Upper lobe of left lung (tissue), 6 donors: ENCODE measurements at places on chromosomes 2 and 18. TPM values are rescaled to one million over a fixed set of nuclear protein-coding genes. Genes with fewer than 3 reads are reported as not detected.

- no peaks in the 10 kb centered on the region for H3K27me3 ChIP-seq
- no peaks in the 10 kb centered on the region for H3K4me1 ChIP-seq
- no peak for DNase-seq
Measured at GRCh38 chr18:73961804-73962203, 185.8 kb downstream of the FBXO15 start.

The PLEK gene
- total RNA-seq, result 45.6 TPM

The DHRS9 gene
- total RNA-seq, result 24.2 TPM

The CTAGE1 gene
- total RNA-seq, result not detected

The REG3A gene
- not detected for total RNA-seq

DNA sequence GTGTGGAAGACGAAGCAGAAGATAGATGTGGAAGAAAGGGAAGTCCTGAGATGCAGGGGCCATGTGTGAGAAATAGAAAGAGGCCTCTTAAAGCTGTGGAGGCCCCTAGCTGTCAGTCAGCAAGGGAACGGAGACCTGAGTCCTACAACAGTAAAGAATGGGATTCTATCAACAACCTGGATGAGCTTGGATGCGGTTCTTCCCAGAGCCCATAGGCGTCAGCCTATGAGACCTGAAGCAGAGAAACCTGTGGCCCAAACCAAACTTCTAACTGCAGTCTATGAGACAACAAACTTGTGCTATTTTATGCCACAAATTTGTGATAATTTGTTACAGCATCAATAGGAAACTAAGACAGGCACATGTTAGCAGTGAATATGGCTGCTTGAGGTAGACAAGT lies 583.7 kb downstream of the ADCYAP1 start:
- H3K4me3 ChIP-seq, result no peak overlapping the region
- no peaks in the 10 kb centered on the region for H3K27me3 ChIP-seq
- no peaks in the 10 kb centered on the region for H3K36me3 ChIP-seq
- H3K27ac ChIP-seq, result no peak overlapping the region
- no peak for DNase-seq
- H3K4me1 ChIP-seq, result no peaks in the 10 kb centered on the region

DNA sequence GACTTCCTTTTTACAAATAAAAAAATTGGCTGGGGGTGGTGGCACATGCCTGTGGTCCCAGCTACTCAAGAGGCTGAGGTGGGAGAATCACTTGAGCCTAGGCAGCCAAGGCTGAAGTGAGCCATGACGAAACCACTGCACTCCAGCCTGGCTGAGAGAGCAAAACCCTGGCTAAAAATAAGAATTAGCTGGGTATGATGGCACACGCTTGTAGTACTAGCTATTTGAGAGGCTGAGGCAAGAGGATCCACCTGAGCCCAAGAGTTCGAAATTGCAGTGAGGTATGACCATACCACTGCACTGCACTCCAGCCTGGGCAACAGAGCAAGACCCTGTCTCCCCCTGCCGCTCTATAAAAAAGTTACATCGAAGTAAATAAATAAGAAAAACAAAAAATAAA lies 33.7 kb downstream of the GFPT1 start:
- no peak overlapping the region for H3K27ac ChIP-seq
- no peak for DNase-seq
- H3K36me3 ChIP-seq, result peaks cover 30% of the 10 kb centered on the region
- H3K4me1 ChIP-seq, result no peaks in the 10 kb centered on the region
- H3K4me3 ChIP-seq, result no peak overlapping the region
- no peaks in the 10 kb centered on the region for H3K27me3 ChIP-seq

DNA sequence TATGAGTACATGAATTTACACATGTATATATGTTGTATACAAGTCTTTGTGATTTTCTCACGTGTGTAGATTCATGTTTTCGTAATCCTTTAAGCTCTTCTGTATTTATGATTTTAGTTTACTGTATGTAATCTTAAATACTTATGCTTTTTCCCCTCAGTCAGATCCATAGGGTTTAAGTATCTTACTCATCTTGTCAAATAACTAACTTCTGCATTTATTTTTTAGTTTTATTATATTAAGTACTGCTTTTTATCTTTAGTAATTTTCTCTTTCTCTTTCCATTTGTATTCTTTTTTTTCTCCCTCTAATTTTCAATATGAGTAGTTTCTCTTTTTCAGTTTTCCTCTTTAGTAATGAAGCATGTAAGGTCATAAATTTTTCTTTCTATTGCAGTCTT lies 179.4 kb downstream of the LCLAT1 start:
- no peak for DNase-seq
- no peaks in the 10 kb centered on the region for H3K4me1 ChIP-seq
- no peak overlapping the region for H3K4me3 ChIP-seq
- H3K36me3 ChIP-seq, result no peaks in the 10 kb centered on the region

DNA sequence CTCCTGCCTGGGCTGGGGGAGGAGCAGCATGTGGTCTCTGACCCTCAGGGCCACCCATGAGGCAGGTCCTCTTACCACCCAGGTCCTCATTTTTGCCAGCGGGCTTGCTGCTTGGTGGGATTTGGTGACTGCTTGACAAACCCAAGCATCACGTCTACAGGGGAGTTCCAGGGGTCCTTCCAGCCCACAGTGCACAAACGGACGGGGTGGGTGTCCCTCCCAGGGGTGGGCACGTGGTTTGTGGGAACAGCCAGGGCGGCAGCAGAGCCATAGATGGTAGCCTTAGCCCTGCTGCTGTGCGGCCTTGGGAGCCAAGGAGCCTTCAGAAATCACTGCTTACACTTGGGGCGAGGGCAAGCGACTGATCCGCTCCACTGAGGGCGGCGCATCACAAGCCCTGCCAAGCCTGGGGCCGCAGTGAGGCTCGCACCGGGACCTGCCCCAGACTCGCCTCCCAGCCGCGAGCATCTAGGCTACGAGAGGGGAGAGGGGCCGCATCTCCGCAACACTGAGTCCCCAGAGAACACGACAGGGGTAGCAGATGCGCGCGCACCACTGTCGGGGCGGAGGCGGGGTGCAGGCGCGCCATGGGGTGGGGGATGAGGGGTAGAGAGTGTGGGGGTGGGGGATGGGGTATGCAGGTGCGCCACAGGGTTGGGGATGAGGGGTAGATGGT lies 36.9 kb downstream of the SNED1 start:
- no peak for DNase-seq
- H3K4me1 ChIP-seq, result peaks cover 13% of the 10 kb centered on the region
- no peak overlapping the region for H3K27ac ChIP-seq
- no peaks in the 10 kb centered on the region for H3K27me3 ChIP-seq

- DNase-seq, result no peak
- no peaks in the 10 kb centered on the region for H3K27me3 ChIP-seq
- H3K36me3 ChIP-seq, result no peaks in the 10 kb centered on the region
- no peak overlapping the region for H3K4me3 ChIP-seq
- no peak overlapping the region for H3K27ac ChIP-seq
- H3K4me1 ChIP-seq, result peaks cover 18% of the 10 kb centered on the region
Measured at GRCh38 chr18:3002732-3003131, 10.2 kb downstream of the LPIN2 start.

- no peaks in the 10 kb centered on the region for H3K36me3 ChIP-seq
- no peak for DNase-seq
- H3K27ac ChIP-seq, result peak within 1 kb of the TSS; percentile 78
- H3K4me3 ChIP-seq, result peak within 1 kb of the TSS; percentile 42
- H3K4me1 ChIP-seq, result peaks cover 23% of the 10 kb centered on the region
Measured at GRCh38 chr2:6877402-6878304, at the start of gene RSAD2. RSAD2 (plus strand) TSS chr2:6877777; CDS start chr2:6877801, 24 bp downstream.

GRCh38 chr18:69935319-69936190 lies 12.1 kb downstream of the CD226 start:
- no peaks in the 10 kb centered on the region for H3K27me3 ChIP-seq
- no peaks in the 10 kb centered on the region for H3K36me3 ChIP-seq
- no peak overlapping the region for H3K27ac ChIP-seq
- no peak overlapping the region for H3K4me3 ChIP-seq
- no peaks in the 10 kb centered on the region for H3K4me1 ChIP-seq
- peak; percentile 39 for DNase-seq

GRCh38 chr18:36539674-36540231 lies 242.2 kb downstream of the FHOD3 start:
- no peaks in the 10 kb centered on the region for H3K36me3 ChIP-seq
- H3K4me3 ChIP-seq, result no peak overlapping the region
- no peaks in the 10 kb centered on the region for H3K27me3 ChIP-seq
- H3K27ac ChIP-seq, result no peak overlapping the region
- no peak for DNase-seq

GRCh38 chr2:2662037-2662846 lies 331.2 kb upstream of the MYT1L start:
- H3K4me1 ChIP-seq, result no peaks in the 10 kb centered on the region
- no peak for DNase-seq
- H3K36me3 ChIP-seq, result no peaks in the 10 kb centered on the region
- no peaks in the 10 kb centered on the region for H3K27me3 ChIP-seq

DNA sequence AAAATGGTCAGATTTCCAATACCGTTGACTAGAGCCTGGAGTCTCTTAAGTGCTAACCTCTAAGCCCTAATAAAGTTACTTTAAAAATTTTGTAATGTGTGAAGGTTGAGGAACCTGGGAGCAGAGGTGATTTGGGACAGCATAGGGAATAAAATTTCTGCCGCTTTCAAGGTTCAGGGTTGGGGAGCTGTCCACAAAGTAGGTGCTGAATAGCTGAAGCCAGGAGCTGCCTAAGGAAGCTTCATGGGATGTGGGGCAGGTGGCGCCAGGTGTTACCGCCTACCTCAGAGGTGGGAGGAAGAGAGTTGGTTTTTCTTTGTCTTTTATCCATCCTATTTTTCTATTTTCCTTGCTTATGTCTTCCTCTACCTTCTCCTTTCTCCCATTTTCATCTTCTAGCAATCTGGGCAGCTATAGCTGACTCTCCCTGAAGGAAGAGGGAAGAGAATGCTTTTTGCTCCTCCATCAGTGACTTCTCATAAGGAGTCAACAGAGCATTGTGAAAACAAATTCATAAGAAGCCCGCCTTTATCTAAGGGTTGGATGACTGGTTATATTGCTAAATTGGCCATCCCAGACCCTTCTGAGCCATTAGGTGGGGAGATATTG lies 178.7 kb downstream of the CLIP4 start:
- no peaks in the 10 kb centered on the region for H3K4me1 ChIP-seq
- no peak overlapping the region for H3K27ac ChIP-seq
- no peaks in the 10 kb centered on the region for H3K27me3 ChIP-seq
- H3K4me3 ChIP-seq, result no peak overlapping the region

- no peak for DNase-seq
- no peaks in the 10 kb centered on the region for H3K27me3 ChIP-seq
- H3K4me3 ChIP-seq, result no peak overlapping the region
- H3K4me1 ChIP-seq, result no peaks in the 10 kb centered on the region
Measured at GRCh38 chr2:223203971-223204929, 152.3 kb downstream of the KCNE4 start.

The POTEC gene
- total RNA-seq, result not detected

DNA sequence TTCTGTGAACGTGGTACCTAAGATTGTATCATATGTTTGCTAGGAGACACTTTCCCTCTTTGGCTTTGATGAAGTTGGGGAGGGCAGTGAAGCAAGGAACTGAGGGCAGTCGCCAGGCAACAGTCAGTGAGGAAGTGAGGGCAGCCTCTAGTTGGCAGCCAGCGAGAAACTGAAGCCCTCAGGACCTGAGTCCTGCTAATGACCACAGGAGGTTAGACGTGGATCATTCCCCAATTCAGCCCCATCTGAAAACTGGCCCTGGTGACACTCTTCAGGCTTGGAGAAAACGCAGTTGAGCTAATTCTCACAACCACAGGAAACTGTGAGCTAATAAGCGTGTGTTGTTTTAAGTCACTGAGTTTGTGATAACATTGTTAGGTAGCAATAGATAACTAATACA lies 84.5 kb upstream of the REG3G start:
- H3K27me3 ChIP-seq, result no peaks in the 10 kb centered on the region
- H3K4me1 ChIP-seq, result no peaks in the 10 kb centered on the region
- no peak for DNase-seq
- H3K4me3 ChIP-seq, result no peak overlapping the region
- no peak overlapping the region for H3K27ac ChIP-seq

- no peak overlapping the region for H3K27ac ChIP-seq
- H3K4me3 ChIP-seq, result no peak overlapping the region
- peaks cover 19% of the 10 kb centered on the region for H3K36me3 ChIP-seq
- H3K27me3 ChIP-seq, result no peaks in the 10 kb centered on the region
Measured at GRCh38 chr2:216119986-216120385, 10.8 kb downstream of the XRCC5 start.

The PLGLB2 gene
- 0.44 TPM for total RNA-seq

The DRC1 gene
- total RNA-seq, result 4.1 TPM

The VIT gene
- total RNA-seq, result 0.54 TPM

- no peak for DNase-seq
- H3K27ac ChIP-seq, result no peak overlapping the region
- no peak overlapping the region for H3K4me3 ChIP-seq
Measured at GRCh38 chr2:86226636-86227520, 27.6 kb downstream of the MRPL35 start.

The RTP5 gene
- total RNA-seq, result 0.69 TPM

The EMILIN1 gene
- total RNA-seq, result 158 TPM

DNA sequence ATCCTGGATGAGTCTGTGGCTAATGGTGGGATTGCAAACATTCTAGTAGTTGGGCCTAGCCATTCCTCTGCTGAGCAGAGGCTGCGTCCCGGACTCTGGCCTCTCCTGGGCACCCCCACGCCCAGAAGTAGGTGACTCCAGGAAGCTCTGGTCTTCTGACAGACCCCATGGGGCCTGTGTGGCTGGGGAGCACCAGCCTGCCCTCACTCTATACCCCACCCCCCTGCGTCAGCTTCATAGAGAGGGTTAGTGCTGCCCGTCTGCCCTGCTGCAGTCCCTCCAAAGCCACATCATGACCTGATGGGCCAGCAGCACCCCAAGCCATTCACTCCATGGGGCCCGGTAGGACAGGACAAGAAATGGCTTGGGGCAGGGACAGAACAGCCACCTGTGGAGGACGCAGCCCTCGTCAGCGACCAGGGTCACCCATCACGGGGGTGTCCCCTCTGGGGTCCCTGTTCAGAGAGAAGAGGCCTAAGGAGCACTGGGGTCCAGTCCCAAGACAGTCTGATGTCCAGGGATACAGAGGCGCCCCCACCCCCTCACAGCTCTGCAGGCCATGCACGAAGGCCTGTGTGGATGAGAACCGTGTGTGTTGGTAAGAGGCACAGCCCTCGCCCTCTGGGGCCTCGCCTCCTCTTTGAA lies 238.3 kb downstream of the ATAD2B start:
- no peak overlapping the region for H3K27ac ChIP-seq
- H3K27me3 ChIP-seq, result no peaks in the 10 kb centered on the region
- no peak overlapping the region for H3K4me3 ChIP-seq

- DNase-seq, result no peak
Measured at GRCh38 chr2:96400049-96401000, 64.8 kb downstream of the NCAPH start.

DNA sequence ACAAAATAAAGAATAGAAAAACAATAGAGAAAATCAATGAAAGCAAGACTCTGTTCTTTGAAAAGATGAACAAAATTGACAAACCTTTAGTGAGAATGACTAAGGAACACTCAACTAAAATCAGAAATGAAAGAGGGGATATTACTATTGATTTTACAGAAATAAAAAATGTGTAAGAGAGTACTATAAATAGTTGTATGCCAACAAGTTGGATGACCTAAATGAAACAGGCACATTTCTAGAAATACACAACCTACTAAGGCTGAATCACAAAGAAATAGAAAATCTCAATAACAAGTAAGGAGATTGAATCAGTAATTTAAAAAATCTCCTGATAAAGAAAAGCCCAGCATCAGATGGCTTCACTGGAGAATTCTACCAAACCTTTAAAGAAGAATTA lies 18.4 kb upstream of the MALL start:
- no peak overlapping the region for H3K4me3 ChIP-seq
- no peak overlapping the region for H3K27ac ChIP-seq
- no peaks in the 10 kb centered on the region for H3K4me1 ChIP-seq
- no peaks in the 10 kb centered on the region for H3K36me3 ChIP-seq

The CRYGC gene
- not detected for total RNA-seq
